ENCODE measurements at places on chromosomes 4 and X.

- no peak for DNase-seq
Measured at GRCh38 chr4:17941731-17942130, 79.8 kb downstream of the LCORL start.

DNA sequence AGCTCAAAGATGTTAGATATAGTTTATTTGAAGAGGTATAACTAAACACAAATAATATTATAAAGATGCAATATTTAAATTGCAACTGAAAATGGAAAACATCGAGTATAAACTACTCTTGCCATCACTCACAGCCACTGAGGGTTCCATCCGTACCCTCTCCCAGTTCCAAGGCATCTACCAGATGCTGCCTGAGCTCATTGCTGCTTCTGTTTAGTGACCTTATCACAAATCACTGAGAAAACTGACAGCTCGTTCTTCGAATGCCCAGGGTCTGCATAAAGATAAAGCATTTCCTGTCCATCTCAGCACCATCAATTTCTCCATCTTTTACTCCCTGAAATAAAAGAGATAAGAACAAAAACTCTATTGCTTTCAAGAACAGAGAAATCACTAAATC, 391.7 kb upstream of the NWD2 start:
- DNase-seq, result no peak

GRCh38 chr4:117623326-117623725, 411.0 kb upstream of the NDST3 start:
- DNase-seq, result no peak

DNA sequence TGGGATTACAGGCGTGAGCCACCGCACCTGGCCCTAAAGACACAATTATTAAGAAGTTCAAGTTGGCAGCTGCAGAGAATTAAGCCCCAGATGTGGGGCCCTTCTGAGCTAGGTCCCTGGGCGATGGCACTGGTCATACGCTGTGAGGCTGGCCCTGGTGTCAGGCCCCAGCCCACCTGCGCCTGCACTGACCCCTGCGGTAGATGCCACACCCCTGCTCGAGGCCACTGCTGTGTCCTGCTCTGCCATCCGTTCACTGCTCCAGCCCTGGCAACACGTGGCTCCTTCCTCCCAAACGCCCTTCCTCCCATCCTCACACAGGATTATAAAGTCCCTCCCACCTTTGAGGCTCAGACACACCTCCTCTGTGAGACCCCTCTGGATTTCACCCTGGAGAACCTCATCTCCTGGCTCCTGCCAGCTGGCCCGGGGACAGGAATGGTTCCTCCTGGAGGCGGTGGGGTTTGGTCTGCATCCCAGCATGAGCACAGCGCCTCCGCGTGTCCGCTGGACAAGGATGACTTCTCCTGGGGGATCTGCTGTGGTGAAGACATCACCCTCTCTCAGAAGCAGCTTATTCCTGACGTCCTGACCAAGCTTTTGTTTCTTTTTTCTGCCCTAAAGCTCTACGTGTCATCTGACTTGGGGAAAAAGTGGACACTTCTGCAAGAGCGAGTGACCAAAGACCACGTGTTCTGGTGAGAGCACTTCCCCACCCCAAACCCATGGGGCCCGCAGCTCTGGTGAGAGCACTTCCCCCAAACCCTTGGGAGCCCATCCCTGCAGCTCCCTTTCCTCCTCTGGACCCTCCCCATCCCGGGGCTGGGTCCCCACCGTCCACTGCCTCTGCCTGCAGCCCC, 219.0 kb upstream of the PSAPL1 start:
- DNase-seq, result no peak

- no peak for DNase-seq
Measured at GRCh38 chr4:5133933-5134594, 82.8 kb downstream of the STK32B start.

GRCh38 chrX:49193542-49193964, 6.4 kb downstream of the SYP start:
- no peak for DNase-seq

DNA sequence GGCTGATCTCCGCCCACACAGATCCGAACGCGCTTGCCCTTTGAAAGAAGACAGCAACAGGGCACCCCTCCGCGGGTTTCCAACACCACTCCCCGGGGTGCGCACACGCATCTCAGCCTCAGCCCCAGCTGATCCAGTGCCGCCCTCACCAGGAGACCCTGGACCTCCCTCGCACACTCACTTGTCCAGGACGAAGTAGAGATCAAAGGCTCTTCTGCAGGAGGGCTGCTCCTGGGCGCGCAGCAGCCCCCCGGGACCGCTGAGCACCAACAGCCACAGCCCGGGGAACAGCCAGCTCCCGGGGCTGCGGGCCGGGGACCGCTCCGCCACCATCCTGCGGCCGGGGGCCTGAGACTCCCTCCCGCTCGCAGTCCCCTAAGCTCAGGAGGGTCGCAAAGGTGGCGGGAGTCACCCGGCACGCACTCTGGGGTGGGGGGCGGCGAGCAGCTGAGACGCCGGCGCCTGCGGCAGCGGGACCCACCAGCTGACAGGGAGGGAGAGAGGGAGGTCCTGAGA, 743 bp downstream of the ANTXR2 start:
- no peak for DNase-seq

DNA sequence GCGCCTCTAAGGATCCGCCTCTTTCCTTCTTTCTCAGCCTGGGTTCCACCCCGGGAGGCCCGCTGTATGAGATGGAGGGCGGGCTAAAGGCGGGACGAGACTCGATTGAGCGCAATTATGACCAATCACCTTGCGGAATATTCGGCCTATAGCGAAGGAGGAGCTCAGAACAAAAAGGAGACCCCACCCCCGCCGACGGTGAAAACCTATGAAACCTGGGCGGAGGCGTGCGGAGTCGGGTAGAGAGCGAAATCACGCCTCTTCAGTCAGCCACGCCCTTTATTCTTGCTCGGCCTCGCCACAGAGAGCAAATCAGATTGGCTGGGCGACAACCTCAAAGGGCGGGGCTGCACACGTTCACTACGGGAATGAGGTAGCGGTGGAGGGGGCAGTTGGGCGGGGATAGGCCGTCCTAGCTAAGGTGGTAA, 615 bp upstream of the CDK16 start:
- peak; percentile 99 for DNase-seq

GRCh38 chr4:74930162-74930561, 2.8 kb upstream of the PARM1 start:
- DNase-seq, result no peak

GRCh38 chr4:154618708-154619315, 6.4 kb upstream of the FGG start:
- peak; percentile 47 for DNase-seq

- peak; percentile 39 for DNase-seq
Measured at GRCh38 chr4:142846108-142846728, at the start of gene INPP4B. TSS of gene INPP4B (minus strand) at chr4:142846301.

- DNase-seq, result no peak
Measured at GRCh38 chr4:141464366-141464765, 172.0 kb upstream of the IL15 start.

DNA sequence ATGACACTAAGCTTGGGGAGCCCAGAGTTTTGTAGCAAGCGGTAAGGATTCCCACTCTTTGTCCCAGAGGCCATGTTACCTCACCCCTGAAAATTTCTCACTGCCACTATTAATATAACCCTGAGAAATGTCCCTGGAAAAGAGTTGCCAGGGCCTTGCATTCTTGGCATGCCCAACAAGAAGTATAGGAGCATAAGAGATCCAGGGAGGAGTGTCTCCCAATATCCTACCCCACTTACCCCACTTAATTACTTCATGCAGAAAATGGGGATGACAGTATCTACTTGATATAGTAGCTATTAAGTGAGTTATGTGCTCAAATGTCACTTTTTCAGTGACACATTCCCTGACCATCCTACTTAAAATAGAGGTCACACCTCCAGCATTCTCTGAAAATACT, 120.5 kb upstream of the C1GALT1C1 start:
- DNase-seq, result no peak

GRCh38 chrX:46635186-46635585, 61.6 kb downstream of the CHST7 start:
- DNase-seq, result no peak

DNA sequence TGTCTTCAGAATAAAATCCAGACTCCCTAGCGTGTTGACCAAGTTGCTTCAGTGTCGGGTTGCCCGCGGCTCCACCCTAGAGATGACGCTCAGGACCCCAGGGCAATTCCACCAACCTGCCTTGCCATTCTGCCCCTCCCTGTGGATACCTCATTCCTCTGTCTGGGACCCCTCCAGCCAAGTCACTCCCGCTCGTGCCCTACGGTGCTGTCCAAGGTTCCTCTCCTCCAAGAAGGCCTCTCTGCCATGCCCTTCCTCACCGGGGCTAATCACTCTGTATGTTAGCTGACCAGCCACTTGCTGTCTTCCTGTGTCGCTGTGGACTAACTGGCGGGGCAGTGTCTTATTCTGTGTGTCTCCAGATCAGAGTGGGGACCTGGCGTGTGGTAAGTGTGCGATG, 46.6 kb downstream of the TENM3 start:
- DNase-seq, result no peak

DNA sequence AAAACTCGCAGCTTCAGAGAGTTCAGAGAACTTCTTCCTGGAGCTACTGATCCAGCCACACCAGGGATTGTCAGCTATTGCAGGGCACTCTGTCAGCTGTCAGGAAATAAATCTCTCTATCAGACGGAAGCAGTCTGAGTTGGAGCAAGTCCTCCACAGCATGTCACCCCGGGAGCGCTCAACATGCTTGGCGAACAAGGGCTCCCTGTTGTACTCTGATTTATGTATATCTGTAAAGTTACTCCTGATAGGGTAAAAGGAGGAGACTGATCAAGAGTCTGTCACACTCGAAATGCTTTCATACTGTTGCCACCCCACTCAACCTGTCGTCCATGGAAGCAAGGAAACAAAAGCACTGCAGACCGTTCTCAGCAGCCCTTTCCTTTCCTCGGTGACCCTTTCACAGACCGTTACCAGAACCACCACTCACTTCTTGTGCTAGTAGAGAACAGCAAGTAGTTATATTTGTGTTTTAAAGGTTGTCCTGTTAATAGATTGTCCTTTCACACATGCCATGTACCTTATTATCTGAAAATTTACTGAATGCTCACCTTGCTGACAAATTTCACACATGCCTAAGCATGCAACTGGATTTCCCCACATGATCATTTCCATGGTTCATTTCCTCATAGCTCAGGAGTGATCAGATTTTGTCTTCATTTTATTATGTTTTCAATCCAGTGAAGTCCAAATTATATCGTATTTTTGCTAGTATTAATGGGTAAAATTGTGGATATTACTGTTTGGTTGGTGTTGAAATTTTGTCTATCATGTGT, 2108.9 kb upstream of the TENM3 start:
- no peak for DNase-seq

GRCh38 chrX:124690495-124690894, 344.1 kb downstream of the SH2D1A start:
- no peak for DNase-seq

- DNase-seq, result no peak
Measured at GRCh38 chrX:54509400-54509799, 13.4 kb upstream of the FGD1 start.

GRCh38 chr4:173272996-173273395, 61.2 kb downstream of the HMGB2 start:
- DNase-seq, result no peak

DNA sequence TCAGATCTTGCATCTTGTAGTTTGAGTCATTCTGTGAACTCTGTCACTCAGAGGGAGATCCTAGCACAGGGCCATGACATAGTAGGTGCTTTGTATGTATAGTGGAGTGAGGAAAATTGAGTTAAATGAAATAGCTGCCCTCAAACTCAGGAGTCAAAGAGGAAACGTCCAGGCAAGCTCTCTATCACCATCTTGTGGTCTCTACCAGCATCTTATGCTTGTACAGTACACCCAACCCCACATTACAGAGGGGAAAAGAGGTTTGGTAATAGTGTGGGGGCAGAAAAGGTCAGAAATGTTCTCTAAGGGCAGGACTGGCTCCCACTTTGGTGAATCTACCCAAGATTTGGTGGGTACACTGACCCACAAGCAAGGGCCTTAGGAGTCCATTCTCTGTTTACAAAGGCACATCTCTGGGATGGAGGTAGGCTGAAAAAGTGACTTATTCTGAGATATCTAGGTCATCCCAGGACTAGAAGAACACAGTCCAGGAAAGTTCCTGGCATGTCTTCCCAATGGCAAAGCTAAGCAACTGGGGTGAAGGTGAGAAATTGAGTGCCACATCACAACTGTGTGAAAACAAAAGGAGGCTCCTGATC, 131.8 kb downstream of the OR13H1 start:
- DNase-seq, result peak; percentile 14

GRCh38 chr4:19486400-19486799, 765.3 kb upstream of the SLIT2 start:
- no peak for DNase-seq

DNA sequence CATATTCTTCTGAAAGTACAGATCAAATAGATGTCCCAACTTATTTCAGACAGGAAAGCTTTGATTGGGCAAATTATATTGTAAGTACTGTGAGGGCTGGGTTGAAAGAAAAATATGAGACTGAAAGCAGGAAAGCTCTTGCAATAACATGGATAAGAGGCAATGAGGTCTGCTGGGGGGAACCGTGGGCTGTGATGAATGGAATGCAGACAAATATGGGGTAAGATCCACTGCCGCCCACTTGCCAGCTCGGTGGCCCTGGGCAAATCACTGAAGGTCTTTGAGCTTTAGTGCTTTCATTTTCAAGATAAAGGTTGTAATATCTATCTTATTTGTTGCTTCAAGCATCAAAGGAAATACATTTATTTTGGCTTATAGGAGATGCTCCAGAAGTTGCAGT, 51.0 kb downstream of the AGA start:
- no peak for DNase-seq

- DNase-seq, result no peak
Measured at GRCh38 chr4:168619266-168619631, 122.4 kb downstream of the PALLD start.

- no peak for DNase-seq
Measured at GRCh38 chrX:39331082-39331704, 529.9 kb downstream of the MID1IP1 start.

GRCh38 chrX:151085207-151085606, 91.2 kb upstream of the GPR50 start:
- no peak for DNase-seq

DNA sequence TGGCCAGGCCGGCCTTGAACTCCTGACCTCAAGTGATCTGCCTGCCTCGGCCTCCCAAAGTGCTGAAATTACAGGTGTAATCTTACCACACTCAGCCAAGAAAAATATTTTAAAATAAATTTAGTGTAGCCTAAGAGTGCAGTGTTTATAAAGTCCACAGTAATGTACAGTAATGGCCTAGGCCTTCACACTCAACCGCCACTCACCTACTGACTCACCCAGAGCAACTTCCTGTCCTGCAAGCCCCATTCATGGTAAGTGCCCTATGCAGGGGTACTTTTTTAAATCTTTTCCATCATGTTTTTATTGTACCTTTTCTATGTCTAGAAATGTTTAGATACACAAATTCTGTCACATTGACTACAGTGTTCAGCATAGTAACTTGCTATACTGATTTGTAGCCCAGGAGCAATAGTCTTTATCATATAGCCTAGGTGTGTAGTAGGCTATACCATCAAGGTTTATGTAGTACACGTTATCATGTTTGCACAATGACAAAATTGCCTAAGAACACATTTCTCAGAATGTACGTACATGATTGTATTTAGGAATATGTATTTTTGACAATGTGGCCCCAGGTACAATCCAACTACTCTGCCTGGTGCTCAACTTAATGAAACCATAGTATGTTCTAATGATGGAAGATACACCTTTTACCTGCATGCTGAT, 455.2 kb downstream of the PCDH7 start:
- DNase-seq, result no peak

Data from AML-193 (cell line).